Activated gamma-delta T cell treated with anti-CD3 and anti-CD28 coated beads, Interleukin-2, amount 50 U/mL, for 16 hours (primary cell): ENCODE measurements at places on chromosomes 4 and X.

GRCh38 chr4:159555873-159556272 lies 453.0 kb downstream of the RAPGEF2 start:
- no peak for DNase-seq

- no peak for DNase-seq
Observed at GRCh38 chr4:69484011-69484410, 11.7 kb downstream of the UGT2B4 start.

DNA sequence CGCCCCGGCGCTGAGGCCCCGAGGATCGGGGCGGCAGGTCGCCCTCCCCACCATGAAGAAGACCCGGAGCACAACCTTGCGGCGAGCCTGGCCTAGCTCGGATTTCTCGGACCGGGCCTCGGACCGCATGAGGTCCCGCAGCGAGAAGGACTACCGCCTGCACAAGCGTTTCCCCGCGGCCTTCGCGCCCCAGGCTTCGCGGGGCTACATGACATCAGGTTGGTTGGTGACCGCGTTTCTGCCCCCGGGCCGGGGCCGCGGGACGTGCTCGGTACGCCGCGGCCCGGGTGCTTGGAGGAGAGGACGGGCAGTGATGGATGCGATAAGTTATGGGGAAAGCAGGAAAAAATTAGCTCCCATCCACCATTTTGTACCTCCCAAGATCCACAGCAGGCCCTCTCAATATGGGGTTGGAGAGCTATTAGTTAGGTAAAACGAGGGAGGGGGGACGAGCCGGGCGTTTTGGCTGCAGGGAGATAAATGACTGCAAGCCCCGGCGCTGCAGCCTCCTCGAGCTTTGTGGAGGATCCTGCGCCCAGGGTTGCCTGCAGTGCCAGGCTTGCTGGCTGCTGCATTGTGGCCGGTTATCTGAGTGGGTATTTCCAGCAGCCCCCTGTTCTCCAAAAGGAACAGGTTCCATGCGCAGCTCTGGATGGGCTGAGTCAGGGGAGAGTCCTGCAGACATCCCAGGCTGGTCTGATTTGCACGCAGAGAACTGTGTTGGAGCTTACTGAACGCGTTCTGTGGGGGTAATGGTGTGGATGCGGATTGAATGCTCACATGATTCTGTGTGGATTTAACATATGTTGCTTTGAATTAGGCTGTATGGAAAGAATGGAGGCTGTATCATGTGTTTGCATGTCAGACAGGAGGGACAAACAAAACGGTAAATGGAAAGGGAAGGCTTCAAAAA lies 1.9 kb downstream of the STOX2 start:
- no peak for DNase-seq

- no peak for DNase-seq
Observed at GRCh38 chr4:162497564-162498167, 333.9 kb upstream of the FSTL5 start.

DNA sequence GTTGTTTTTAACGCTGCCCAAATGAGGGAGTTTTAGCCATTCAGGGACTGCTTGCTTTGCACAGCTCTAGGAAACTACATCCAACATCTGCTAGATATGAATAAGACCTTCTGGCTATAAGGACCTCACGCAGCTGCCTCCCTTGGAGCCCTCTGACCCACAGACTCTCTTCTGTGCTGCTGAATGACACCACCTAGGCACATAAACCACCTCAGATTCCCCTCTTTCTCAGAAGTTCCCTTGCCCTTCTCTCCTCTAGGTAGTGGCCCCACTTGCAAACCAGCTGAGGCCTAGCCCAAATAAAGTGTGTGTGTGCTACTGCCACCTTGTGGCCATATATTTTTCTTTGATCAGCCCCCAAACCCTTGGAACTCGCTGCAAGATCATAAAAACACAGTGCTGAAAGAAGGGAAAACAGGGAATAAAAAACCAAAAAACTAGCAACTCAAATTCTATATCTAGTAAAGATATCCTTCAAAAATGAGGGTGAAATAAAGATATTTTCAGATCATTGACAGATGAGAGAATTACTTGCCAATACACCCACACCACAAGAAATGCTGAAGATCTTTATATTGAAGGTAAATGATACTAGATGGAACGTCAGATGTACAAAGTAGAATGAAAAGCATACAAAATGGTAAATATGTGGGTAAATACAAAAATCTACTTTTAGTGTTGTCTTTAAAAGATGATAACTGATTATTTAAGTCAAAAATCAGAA lies 265.9 kb downstream of the ADAMTS3 start:
- no peak for DNase-seq

DNA sequence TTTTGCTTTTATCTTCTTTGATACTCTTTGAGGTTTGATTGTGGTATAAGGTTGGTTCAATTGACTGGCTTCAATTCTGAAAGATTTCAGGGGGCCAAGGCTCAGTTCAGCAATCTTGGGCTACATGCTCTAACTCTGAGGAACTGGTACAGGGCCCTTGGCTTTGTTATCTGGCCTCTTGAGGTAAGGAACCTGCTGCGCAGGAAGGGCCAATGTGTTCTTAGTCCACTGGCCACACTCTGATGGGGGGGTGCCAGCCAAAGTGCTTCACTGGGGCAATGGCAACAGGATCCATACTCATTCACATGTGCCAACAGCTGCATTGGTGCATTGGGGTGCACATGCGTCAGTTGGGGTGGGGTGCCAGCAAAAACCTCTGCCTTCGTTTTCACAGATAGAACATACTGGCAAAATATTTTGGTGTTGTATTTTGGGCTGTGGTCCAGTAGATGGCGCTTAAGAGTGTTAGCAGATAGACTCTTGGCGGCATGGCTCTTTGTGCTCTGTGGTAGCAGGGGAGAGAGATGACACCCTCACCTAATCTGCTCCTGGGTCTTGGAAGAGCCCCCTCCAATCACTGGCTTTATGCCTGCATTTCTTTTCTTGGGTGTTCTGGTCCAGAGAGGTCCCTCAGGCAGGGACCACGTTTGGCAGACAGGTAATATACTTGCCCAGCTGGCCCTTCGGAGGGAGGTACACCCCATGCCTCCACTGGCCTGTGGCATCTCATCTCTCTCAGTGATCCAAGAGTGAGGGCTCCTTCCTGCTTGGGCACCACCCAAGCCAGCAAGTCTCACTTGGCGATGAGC lies 42.9 kb downstream of the NDST3 start:
- DNase-seq = no peak

DNA sequence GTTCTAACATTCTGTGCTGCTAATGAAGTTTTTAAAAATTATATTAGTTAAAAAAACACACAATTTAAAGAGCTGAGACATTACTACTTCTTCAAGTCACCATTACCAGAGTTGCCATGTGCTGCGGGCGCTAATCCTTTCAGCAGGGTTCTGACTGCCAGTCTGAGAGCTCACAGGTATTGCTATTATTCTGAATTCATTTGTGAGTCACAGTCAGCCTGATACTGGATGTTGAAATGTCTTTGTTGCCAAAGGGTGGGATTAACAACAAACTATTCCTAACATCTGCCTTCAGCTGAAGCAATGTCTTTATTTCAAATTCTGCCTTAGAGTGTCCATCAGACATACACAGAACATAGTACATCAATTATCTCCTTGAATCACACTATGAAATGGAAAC lies 197.1 kb upstream of the FGF13 start:
- DNase-seq = no peak

DNA sequence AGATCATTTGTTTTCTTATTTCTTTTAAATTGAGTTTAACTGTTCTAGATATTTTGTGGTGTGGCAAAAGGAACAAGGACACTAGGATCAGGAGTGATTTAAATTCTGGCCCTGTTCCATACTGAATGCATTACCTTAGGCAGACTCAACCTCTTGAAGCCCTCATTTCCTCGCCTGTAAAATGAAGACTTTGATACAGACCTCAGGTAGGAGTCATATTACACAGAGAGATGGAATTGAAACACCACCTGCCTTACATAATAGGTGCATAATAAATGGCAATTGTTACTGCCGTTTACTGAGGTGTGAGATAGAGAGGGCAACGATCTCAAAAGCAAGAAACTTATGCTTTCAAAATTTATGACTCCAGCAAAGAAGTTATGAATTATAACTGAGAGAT lies 28.2 kb upstream of the RASSF6 start:
- DNase-seq = no peak

GRCh38 chrX:134803551-134804183 lies 145.4 kb upstream of the PLAC1 start:
- DNase-seq = no peak

GRCh38 chrX:129238011-129238410 lies 285.3 kb downstream of the SMARCA1 start:
- DNase-seq = no peak

DNA sequence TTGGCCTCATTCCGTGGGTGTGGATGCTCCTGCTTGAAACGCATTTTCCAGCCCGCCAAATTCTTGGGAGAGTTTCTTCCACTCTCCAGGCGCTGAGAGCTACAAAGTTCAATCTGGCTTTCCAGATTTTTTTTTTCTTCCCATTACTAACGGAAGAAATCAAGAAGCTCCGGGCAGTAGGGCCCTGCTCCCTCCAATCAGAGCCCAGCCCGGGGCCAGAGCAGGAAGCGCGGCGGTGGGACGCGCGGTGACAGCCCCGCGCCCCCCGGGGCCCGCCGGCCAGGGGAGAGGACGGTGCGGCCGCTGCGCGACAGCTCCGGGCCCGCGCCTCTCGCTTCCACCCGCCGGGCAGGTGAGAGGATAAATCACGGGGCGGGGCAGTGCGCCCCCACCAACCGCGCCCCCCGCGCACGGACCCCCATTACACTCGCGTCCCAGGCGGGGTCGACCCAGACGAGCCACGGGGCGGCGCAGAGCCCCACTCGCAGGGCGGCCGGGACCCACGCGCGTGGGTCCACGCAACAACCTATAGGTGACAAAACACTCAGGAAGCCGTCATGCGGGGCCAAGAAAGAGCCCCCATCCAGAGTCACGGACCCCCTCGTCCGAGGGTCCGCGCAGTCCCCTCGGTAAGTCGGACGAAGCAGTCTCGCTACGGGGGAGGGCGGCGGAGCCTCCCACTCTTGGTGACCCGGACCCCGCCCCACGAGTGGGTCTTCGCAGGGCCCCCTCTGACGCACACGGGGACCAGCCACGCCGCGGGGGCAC lies 868 bp downstream of the AFAP1 start:
- no peak for DNase-seq

- DNase-seq = no peak
Observed at GRCh38 chrX:11311706-11312105, 18.5 kb downstream of the AMELX start.

- no peak for DNase-seq
Observed at GRCh38 chrX:154602766-154603437, 16.2 kb downstream of the CTAG1B start.

GRCh38 chr4:24055623-24056022 lies 165.8 kb upstream of the PPARGC1A start:
- no peak for DNase-seq
